CD4-positive, alpha-beta T cell treated with Interleukin-4 for 1 hour (primary cell): ENCODE measurements at places on chromosomes 16 and 17.
A peak's percentile ranks its signal among the peaks of the same experiment; 100 is the strongest.

- no peak for DNase-seq
Observed at GRCh38 chr16:48292452-48292851, 45.1 kb upstream of the ABCC11 start.

DNA sequence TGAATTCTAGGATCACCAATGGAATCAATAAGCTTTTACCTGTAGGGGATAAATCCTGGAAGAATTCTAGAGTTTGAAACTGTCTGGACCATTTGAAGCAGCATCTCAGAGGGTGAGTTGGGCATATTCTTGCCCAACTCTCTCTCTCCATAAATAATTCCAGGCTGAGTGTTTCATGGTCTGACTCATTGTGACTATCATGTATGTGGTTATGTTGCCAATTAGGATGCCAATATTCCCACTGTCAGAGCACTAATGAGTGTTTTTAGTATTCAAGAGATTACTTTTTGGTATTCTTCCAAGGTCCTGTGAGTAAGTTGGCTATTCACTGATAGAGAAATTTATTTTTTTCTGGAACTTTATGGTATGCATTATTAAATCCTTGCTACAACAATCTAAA lies 456.9 kb downstream of the TOX3 start:
- DNase-seq = no peak

- DNase-seq = peak; percentile 32
Observed at GRCh38 chr17:4249452-4250029, 14.2 kb downstream of the ANKFY1 start.

DNA sequence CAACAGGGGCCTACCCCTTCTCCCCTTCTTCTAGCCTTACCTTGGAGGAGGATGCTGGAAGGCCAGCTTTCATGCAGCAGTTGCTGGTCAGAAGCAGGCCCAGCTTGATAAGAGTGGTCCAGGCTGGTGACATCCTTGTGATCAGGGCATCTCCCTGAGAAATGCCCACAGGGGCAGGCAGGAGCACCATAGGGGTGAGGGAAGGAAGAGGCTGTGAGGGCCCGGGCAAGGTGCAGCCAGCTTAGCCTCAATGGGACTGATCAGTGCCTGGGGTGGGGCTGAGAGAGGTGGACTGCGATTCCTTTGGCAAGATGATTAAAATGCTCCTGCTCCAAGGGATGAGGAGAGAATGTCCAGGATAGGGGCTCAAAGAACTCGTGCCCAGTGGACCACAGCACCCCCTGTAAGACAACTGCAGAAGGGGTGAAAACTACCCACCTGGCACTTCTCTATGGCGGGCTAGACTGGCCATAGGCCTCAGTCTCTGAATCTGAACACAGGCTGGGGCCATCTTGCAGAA lies 9.5 kb upstream of the GALK1 start:
- no peak for DNase-seq

DNA sequence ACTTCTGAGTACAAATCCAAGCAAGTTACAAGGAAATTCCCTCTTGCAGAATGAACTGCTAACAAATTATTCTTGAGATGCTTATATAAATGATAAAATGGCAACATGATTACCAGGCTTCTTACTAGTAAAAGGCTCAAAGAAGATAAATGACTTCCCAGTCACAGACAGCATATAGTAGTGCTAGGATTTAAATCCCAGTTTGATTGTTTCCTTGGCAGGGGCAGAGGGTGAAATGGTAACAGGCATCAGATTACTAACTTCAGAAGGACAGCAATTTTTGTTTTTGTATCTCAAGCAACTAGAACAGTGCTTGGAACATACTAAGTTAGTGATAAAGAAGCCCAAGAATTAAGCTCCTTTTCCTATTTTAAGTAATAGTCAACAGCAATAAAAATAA lies 102.8 kb downstream of the SSH2 start:
- DNase-seq = no peak

GRCh38 chr16:67283826-67284555 lies 4.7 kb downstream of the PLEKHG4 start:
- no peak for DNase-seq

DNA sequence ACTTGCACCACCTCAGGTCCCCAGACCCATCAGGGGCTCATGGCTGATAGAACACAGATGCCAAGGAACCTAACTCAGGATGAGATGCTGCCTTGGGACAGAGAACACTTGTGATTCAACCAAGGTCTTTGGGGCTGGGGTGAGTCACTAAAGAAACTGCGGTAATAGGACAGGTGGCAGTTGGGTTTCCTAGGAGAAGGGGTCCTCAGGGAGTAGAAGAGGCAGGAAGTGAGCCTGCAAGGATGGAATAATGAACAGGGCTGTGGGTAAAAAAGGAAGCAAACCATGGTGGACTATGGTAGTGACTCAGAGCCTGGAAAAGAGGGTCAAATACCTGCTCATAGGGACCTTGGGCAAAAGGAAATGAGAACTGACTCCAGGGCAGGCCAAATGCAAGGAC lies 6.5 kb upstream of the PNPO start:
- DNase-seq = no peak

DNA sequence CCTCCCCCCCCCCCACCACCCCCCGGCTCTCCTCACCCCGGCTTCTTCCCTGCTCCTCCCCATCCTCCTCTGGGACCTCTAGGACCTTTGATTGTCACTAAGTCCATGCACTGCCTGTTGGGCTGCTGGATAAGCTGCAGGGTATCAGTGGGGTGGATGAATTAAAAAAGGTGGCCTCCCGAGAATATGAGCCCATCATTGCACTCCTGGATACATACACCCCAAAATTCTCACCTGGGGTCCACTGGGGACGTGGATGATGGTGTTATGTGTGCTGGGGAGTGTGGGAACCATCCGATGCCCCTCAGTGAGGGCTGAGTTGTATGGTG lies 88.8 kb downstream of the IRF8 start:
- DNase-seq = no peak

DNA sequence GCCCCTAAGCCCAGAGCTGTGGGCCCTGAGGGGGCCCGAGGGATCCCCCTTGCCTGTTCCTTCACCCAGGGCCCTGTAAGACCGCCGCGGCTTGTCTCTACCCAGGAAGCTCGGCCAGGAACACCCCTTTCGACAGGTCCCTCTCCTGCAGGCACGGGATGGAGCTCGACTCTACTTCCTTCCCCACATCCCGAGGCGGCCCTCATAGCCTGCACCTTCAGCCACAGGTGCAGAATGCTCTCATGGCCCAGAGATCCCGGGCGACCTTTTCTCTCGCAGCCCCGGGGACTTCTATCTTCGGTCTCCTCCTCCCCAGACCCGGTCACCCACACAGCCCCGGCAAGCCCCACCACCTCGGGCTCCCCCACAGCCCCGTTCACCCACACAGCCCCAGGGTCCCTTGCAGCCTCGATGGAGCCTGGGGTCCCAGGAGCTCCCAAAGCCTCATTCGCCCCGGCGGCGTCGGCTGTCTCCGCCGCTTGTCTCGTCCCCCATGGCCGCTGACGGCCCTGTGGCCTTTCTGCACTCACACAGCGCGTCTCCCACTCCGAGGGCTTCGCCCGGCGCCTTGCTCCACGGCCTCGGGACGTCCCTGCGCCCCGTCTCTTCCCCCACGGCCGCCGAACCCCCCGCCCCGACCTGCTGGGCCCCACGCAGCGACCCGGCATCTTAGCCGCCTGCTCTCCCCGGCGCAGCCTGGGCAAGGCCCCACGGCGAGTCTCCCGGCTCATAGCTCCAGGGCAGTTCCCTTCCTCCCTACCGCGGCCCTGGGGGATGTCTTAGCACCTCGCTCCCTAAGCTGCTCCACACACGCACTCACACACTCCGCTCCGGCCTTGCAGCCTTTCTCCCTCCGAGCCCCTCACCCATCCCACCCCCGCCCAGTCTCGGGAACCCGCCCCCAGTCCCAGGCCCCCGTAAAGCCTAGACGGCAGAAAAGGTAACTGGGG lies 650 bp downstream of the KIAA0753 start:
- no peak for DNase-seq

DNA sequence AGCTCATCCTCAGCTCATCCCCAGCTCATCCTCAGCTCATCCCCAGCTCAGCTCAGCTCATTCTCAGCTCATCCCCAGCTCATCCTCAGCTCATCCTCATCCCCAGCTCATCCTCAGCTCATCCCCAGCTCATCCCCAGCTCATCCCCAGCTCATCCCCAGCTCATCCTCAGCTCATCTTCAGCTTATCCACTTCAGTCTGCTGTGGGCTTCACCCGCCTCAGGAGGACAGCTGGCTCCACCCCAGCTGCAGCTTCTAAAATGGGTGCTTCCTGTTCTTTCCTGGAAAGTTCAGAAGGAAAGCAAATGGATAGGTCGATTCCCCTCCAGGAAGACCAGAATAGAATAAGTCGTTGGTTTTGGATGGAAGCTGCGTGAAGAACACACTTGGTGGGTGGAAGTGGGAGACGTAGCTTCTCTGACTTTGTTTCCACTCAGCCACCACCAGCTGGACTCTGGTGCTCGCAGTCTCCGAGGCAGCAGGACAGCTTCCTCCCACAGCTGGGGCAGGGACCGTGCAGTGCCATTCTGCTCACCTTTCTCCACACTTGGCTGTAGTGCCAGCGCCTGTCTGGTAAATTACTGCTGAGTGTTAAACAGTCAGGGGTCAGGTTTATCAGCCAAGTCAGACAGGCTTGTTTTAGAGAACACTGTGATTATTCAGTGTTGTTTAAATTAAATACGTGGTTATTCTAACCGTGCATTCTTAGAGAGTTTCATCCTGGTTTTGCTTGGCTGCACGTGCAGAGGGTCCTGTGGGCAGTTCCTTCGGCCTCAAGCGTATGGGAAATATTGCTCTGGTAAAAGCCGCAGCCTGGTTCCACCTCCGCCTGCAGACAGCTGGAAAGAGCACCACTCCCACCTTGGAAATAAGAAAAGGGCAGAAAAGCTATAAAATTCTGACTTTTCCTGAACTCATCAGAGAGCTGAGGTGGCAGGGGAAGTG lies 61.0 kb upstream of the CHMP6 start:
- DNase-seq = no peak

DNA sequence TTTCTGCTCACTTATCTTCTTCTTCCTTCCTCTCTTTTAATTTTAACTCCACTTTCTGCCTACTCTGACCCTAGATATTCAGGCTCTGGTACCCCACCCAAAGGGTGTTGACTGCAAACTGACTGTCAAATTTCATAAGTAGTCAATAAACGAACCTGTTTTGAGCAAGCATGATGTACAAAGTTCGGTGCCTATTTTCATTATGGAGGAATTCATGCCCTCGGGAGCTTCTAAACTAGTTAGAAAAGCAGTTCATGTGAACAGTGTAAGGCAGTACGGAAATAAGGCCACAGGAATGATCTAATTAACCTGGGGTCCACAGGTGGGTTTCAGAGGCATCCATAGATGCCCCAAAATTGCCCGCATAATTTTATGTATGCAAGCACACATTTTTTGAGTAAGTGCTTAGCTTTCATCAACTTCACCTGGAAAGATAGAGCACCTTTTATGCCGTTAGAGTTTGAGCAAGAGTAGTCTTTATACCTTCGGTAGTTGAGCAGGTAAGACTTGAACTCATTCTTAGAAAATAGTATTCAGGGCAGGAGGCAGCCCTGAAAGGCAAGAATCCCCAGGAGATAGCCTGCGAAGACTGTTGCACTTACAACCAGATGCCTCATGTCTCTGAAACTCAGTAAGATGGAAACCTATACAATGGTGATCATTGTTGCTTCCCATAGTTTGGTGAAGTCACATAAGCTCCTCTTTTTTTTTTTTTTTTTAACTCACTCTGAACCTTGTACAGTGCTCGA lies 36.6 kb upstream of the TBX2 start:
- no peak for DNase-seq

GRCh38 chr16:68436581-68436980 lies 11.7 kb downstream of the SMPD3 start:
- DNase-seq = no peak

GRCh38 chr16:69922200-69922599 lies 28.9 kb upstream of the CLEC18A start:
- no peak for DNase-seq

GRCh38 chr17:78039581-78039980 lies 81.1 kb downstream of the TNRC6C start:
- DNase-seq = no peak

GRCh38 chr17:73554498-73554897 lies 89.7 kb downstream of the SDK2 start:
- DNase-seq = no peak

DNA sequence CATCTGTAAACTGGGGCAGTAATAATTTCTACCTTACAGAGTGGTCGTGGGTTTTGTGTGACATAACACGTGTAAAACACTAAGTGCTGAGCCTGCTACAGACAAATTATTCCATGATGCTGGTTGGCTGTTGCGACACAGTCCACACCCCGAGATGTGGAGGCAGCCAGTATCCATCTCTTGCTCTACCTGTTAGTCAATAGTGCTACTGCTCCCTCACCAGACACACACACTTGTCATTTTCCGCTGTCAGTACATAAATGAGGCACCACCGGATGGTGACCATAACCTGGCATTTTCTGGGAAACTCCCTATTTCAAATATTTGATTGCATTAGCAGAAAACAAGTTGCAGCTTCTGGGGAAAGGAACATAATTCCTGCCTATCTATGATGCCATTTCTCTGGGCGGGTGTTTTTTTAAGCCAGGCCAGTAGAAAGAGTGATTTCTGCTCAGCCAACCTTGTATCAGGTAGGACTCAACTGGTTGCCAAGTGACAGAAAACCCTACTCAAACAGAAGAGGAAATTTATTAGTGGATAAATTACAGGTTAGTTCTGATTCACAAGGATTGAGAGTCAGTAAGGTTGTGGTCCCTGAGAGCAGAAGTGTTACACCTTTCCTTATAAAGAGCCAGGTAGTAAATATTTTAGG lies 24.1 kb downstream of the DNAJA2 start:
- DNase-seq = no peak

- no peak for DNase-seq
Observed at GRCh38 chr17:82029391-82029790, 2.1 kb upstream of the RAC3 start.

DNA sequence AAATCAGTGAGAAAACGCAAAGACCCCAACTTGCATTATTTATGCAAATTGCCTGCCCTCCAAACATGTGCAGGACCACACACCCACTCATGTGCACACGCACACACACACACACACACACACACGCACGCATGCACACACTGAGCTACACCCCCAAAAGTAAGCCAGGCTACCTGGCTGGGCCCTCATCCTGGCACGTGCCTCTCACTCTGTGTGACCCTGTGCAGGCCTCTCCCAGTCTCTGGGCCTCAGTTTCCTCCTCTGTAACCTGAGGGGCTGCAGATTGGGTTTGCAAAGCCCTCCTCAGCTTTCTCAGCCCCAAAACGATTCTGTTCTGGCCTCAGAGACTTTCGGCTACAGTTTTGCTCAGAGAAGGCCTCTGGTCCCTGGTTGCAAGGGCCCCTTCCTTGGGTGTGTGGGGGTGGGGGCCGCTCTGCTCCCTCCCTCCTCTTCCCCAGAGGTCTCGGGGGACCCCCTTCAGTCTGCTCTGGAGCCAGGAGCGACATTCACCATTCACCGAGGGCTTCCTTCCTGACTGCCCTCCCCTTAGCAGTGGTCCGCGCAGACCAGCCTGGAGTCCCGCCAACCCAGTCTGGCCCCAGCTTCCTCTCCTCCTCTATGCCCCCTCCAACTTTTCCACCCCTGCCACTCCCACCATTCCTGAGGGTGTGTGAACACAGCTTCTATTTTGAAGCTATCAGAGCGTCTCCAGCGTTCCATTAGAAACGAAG lies 5.4 kb upstream of the PIK3R6 start:
- DNase-seq = no peak
